NCI-H1417 (cell line): ENCODE measurements at places on chromosomes 1 and 21.

- no peak for DNase-seq
Observed at GRCh38 chr1:35539824-35540261, 17.4 kb downstream of the KIAA0319L start.

GRCh38 chr1:224188286-224188685, 5.2 kb downstream of the DEGS1 start:
- no peak for DNase-seq

DNA sequence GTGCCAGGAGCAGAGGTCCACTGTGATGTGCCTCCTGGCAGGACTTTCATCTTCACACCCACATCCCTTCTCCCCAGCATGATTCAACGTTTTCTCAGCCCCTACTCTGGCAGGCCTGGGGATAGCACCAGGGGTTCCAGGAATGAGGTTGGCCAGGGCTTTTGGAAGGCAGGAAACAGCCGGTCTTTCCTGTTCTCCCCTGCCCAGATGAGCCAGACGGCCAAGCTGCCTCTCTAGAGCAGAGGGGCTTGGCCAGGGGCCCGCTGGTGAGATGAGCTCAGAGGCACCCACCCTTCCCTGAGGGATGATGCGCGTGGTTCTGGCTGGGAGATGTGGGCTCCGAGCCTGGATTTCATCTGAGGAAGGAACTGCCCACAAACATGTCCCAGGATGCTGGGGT, 4.3 kb upstream of the MFAP2 start:
- no peak for DNase-seq

DNA sequence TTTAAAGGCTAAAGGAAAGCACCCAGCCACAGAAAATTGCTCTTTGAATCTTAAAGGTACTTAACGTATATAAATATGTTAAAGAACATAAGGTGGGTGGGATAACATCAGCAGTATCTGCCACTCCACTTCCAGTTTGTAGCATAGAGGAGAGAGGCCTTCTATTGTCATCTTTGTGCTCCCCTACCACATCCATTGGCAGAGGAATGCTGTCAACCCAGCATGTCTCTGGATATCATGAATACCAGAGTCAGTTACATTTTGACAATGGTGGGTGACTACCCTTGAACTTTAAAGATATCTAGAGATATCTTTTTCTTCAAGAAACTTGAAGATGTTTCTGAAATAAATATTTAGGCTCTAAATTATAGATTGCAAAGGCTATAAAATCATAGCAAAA, 283.2 kb upstream of the LRRC7 start:
- no peak for DNase-seq

DNA sequence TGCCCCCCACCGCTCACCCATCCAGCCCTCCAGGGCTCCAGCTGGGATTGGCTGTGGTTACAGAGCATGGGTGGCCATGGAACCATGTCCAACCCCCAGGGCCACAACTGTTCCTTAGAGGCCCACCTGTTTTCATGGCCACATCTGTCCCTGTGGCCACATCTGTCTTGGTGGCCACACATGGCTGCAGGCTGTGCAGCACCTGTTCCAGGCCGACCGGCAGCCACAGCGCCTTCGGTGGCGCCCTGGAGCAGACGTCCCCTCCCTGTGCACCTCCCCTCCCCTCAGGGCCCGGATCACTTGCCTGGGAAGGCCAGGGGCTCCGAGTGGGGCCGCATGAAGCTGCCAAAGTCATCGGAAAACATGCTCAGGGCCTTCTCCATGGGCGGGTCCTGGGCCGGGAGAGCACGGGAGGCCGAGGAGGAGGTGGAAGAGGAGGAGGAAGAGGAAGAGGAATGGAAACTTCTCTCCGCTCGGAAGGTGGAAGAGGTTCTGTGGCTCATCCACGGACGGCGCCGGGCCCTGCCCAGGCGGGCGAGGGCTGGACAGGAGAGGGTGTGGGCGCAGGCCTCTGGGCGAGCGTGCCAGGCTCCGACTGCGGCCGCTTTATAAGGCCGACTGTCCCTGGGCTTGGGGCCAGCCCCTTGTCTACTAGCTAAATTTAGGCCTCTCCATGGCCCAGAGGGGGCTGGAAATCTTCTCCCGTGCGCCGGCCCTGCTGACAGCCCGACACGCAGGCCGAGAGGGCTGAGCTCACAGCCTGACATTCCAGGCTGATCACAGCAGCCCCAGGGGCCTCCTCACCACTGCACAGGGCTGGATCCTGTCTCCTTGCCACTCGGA, at the start of gene HSPB7:
Gene HSPB7, minus strand, starts transcription at position 583 of the 843 bp plus-strand sequence. Its CDS starts 80 bp downstream, at position 503.
- no peak for DNase-seq

GRCh38 chr1:221716713-221717484, 25.0 kb downstream of the DUSP10 start:
- no peak for DNase-seq

DNA sequence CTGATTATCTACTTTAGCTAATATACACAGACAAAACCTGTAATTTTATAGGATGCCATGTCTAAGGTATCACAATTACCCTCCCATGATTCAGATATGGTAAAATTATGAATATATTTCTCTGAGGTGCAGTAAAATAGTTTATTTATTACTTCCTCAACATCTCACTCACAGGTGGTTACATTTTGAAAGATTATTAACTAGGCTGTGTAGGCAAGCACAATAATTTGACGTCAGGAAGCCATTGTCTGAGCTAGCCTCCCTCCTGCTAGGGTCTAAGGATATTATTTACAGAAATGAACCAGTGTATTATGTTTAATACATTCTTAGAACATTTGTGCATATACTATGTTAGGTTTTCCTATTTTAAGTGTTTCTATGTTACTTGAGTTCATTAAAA, 69.9 kb upstream of the ADGRL2 start:
- DNase-seq = no peak
